Activated CD4-positive, alpha-beta T cell treated with anti-CD3 and anti-CD28 coated beads, Interleukin-2, amount 50 U/mL, for 24 hours (primary cell): ENCODE measurements at places on chromosomes 7 and 10.

- no peak for DNase-seq
Measured at GRCh38 chr7:73779517-73779916, 9.4 kb upstream of the CLDN3 start.

DNA sequence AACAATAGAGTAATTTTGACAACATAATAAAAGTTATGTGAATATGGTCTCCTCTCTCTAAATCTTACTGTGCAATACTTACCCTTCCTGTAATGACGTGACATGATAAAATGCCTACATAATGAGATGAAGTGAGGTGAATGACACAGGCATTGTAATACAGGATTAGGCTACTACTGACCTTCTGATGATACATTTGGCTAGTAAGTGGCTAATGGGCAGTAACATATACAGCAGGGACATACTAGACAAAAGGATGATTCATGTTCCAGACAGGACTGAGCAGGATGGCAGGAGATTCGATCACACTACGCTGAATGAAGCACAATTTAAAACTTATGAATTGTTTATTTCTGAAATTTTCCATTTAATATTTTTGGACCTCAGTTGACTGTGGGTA is 4.7 kb downstream of the C10orf88 start:
- DNase-seq = no peak

- DNase-seq = no peak
Measured at GRCh38 chr7:31020161-31020560, 31.9 kb upstream of the ADCYAP1R1 start.

GRCh38 chr10:2610946-2611345 is 456.4 kb upstream of the PFKP start:
- no peak for DNase-seq

DNA sequence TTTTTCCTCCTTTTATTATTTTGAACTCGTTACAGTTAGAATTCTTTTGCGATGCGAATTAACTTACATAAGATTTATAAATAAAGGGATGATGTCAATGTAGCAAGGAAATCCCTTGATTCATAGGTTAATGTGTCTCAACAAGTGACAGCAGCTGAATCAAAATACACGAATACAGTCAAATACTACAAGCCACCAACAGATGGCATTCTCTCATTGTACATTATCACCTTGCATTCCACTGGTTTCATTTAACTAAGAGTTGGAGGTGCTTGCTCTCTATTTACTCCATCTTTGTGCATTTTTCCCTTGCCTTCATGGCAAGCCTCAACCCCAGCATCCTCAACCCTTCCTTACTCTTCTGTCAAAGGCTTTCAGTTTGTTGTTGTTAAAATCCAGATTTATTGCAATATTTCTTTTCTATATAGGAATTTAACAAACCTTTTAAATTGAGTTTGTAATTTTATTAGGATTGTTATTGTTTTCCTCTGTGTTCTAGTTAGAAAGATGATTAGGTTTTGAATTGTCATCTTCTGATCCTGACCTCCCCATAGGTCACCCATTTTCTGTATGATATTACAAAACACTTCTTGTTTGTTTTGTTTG is 78.3 kb downstream of the SLC25A40 start:
- DNase-seq = no peak

DNA sequence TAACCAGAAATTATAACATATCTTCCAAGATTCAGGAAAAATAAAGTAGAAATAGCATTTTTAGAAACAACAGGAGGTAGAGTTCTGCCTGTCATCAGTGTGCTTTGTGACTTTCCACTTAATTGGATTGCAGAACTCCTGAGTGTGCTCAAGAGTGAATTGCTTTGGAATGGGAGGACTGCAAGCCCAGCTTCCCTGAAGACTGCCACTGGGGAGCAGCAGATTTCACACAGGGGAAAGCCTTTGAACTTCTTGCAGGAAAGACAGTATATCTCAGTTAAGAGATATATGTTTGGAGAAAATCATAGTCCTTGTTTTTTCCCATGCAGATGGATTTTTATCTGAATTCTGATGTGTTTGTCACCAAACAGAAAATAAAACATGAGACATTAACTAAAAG is 124.5 kb downstream of the TMEM168 start:
- no peak for DNase-seq

DNA sequence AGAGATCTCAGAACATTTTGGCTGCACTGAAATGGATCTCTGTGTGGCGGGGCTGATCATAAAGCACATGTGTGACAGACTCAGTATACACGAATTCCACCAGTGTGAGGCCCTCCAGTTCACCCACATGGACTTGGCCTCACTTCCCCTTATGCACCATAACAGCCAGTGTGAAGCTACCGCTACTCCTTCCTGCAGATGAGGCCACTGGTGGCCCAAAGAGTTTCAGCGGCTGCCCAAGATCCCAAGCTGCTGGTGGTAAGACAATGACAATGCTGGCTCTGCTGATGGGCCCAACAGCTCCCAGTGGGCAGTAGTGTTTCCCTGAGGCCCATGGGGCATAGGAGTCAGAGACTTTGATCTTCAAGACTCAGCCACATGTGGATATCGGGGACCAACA is 21.0 kb upstream of the C10orf71 start:
- no peak for DNase-seq

DNA sequence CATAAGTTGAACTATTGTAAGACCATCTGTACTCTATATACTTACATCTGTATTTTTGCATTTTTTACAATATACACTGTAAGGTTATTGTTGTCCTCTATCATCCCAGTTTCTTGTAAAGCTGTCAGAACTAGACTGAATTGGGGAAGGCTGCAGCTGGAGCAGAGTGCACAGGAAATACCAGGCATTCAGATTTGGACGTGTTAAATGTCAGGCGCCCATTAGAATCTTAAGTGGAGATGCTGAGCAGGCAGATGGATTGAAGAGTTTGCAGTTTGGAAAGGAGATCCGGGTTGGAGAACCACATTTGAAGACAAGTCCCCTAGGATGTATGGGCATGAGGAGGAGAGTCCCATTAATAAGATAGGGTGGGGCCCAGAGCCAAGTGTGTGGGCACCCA is 40.4 kb downstream of the MTURN start:
- no peak for DNase-seq

GRCh38 chr7:21526007-21526406 is 16.8 kb upstream of the DNAH11 start:
- DNase-seq = peak; percentile 5

DNA sequence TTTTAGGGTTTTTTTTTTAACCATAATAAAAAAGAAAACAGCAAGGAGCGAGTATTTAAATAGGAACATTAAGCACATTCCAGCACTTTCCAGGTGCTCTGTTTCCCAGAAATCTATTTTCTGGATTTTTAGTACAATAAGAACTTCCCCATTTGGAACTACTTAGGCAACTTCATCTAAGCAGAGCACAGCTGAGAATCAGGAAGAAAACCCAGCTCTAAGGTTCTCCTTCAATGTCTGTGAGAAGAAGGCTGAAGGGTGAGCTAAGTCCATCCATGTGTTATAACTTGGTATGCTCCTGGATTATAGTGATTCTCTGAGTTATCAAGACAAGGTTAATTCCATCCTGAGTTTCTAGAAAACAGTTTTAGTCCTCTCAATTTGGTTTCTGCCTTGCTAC is 181.9 kb downstream of the CYP26A1 start:
- DNase-seq = no peak

GRCh38 chr7:72751978-72752377 is 76.0 kb downstream of the TYW1B start:
- no peak for DNase-seq

- DNase-seq = no peak
Measured at GRCh38 chr7:22043367-22043766, 97.7 kb upstream of the CDCA7L start.

DNA sequence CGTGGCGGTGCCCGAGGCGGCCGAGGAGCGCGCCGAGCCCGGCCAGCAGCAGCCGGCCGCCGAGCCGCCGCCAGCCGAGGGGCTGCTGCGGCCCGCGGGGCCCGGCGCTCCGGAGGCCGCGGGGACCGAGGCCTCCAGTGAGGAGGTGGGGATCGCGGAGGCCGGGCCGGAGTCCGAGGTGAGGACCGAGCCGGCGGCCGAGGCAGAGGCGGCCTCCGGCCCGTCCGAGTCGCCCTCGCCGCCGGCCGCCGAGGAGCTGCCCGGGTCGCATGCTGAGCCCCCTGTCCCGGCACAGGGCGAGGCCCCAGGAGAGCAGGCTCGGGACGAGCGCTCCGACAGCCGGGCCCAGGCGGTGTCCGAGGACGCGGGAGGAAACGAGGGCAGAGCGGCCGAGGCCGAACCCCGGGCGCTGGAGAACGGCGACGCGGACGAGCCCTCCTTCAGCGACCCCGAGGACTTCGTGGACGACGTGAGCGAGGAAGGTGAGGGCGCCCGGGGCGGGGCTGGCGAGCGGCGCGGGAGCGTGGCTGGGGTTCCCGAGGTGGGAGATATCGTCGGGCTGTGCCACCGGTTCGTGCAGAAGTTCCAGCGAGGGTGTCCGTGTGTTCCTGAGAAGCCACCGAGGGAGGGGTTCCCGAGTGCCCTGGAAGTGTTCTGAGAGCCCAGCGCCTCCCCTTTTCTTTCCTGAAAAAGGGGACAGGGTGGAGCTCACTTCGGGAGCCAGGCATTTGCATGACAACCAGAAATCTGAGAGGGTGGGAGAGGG is 495 bp downstream of the EIF3B start:
- DNase-seq = peak; percentile 9

DNA sequence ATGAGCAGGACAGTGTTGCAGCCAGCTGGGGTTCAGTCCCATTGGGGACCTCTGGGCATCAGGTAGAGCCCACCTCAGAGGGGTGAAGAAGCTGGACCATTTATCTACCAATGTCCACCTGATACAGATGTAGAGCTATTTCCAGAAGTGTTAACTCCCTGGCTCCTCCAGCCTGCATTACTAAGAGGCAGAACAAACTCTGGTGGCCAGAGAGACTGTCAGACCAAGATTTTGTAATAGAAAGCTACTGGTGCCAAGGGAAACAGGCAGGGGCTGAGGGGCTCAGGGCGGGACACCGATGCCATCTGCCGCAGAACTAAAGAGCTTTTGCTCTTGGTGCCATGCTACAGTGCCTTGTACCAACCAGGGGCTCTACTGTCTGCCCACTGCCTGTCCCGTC is 268.2 kb upstream of the HABP2 start:
- no peak for DNase-seq

DNA sequence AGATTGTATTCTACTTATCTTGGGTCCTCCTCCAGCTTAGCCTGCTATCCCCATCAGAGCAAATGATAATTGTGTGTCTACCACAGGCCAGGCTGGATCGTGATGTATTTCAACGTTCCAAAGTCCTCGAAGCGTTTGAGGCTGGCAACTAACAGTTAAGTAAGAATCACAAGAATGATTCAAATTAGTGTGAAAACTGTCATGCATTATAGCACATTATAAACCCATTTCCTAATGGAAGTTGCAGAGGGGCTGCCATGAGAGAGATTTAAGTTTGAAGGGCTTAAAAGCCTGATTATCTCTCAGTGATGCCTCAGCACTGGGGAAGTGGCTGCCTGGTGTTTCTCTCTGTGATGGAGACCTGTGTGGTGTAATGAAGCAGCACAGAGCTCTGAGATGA is 119.1 kb downstream of the FRMD4A start:
- no peak for DNase-seq

DNA sequence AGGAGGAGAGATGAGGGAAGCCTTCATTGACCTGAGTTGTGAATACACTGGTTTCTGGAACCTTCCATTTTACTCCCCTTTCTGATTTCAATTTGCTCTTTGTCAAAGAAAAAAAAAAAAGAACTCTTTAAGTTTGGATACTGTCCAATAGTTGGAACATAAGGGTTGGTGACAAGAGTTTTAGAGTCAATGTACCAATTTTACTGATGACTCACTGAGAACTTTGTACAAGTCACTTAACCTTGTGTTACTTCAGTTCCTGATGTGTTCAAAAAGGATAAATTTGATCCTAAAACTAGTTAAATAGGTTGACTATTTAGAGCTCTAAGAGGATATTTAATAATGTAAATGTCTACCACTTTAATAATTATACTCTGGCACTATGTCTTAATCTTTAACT is 4.1 kb upstream of the CDK14 start:
- DNase-seq = no peak

- no peak for DNase-seq
Measured at GRCh38 chr10:84331091-84331490, 2.7 kb downstream of the CCSER2 start.

- no peak for DNase-seq
Measured at GRCh38 chr7:30450240-30450982, 28.2 kb downstream of the NOD1 start.

DNA sequence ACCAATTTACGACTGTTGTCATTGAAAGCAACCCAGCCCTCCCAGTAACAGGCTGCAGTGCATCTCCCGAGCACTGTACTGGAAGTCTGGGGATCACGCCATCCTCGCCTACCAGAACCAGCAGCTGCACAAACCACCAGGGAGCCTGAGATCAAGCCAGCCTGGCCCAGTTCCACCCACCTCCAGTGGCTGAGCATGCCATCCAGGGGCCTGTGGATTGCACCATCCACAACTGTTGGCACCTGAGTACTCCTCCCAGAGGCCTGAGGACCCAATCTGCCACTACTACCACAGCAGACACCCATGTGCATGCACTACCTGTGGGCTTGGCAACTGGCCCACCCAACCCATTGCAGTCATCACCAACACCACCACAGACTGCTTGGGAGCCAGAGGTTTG is 44.2 kb downstream of the HERPUD2 start:
- DNase-seq = no peak

DNA sequence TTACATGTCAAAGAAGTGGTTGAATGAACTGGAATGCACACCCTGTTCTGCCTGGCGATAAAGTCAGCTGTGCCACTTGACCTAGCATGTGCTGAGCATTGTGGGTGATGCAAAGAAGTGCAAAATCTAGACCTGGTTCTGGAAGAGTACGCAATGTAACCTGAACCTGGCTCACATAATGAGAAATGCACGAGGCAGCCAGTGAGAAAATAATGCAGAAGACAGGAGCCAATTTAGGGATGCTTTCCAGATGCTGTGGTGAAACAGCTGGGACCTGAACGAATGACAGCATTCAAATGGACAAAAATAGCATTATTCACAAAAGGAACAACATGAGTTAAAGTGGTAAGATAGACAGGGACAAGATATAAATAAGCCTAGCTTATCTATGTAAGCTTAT is 402.6 kb downstream of the SORCS1 start:
- DNase-seq = no peak

GRCh38 chr10:100158044-100158805 is 27.6 kb downstream of the ERLIN1 start:
- no peak for DNase-seq
